ENCODE measurements at places on chromosomes 7 and 10.
A peak's percentile ranks its signal among the peaks of the same experiment; 100 is the strongest.

GRCh38 chr7:73827567-73828106 lies 3.2 kb upstream of the CLDN4 start:
- DNase-seq, result no peak

DNA sequence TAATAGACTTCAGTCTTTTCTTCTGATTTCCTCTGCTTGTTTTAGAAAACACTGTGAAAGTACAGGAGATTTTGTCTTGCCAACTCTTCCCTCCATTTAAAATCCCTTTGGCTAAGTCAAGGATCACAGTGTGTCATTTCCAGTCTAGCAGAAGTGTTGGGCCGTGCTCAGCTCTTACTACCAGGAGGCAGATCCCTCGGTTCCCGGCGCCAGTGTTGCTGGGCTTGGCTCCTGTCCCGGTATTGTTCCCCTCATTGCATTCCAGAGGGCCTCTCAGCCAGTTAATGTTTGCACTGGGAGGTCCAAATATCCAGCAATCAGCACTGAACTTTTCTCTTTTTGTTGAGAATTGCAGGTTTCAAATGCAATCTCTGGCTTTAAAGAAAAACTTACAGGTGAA lies 612.1 kb upstream of the MGMT start:
- DNase-seq, result peak; percentile 84

- DNase-seq, result no peak
Observed at GRCh38 chr10:5891009-5891408, 966 bp downstream of the FBH1 start.

DNA sequence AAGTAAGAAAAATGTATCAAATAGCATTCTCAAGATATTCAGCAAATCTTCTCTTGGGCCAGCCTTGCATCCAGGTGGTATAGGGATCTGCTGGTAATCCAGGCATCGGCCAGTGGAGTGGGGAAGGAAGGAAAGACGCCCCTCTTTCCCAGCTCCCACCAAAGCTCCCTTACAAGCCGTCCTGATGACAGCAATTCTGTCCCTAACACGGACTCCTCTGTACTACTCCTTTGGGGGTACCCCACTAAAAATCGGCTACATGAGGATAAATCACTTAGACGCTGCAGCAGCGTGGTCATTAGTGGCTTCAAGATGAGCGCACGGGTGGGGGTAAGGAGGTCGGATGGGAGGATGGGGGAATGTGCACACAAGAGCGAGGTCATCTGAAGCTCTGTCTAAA lies 24.7 kb upstream of the NUB1 start:
- no peak for DNase-seq

DNA sequence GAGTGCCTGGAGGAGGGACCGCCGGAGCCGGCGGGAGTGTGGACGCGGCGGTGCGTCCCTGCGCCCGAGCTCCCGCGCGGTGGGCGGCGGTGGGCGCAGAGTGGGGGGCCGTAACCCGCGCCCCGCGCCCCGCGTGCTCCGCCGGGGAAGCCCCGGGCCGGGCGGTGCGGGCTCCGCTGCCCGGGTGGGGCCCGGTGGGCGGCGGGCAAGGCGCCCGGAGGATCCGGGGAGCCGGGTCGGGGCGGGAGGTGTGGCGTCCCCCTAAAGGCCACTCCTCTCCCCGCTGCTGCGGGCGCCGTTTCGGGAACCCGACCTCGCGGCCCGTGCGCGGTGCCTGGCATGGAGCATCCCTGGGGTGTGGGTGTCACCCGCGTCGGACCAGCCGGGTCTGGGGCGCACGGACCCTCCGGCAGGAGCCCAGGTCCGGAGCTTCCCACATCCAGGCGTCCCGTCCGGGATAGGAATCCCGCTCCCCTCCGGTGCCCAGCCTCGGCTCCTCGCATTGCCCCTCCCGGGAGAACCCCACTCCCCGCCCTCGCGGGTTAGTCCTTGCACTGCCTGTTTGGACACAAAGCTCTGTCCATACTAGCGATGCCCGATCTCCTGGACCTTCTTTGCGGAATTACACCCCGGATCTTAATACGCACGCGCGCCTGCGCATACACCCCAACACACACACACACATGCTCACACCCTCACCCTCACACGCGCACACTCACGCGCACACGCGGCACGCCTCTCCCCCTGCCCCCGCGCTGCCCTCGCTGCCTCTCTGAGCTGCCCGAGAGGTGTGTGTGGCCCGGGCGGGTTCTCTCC lies 723 bp downstream of the MTURN start:
- peak; percentile 74 for DNase-seq

DNA sequence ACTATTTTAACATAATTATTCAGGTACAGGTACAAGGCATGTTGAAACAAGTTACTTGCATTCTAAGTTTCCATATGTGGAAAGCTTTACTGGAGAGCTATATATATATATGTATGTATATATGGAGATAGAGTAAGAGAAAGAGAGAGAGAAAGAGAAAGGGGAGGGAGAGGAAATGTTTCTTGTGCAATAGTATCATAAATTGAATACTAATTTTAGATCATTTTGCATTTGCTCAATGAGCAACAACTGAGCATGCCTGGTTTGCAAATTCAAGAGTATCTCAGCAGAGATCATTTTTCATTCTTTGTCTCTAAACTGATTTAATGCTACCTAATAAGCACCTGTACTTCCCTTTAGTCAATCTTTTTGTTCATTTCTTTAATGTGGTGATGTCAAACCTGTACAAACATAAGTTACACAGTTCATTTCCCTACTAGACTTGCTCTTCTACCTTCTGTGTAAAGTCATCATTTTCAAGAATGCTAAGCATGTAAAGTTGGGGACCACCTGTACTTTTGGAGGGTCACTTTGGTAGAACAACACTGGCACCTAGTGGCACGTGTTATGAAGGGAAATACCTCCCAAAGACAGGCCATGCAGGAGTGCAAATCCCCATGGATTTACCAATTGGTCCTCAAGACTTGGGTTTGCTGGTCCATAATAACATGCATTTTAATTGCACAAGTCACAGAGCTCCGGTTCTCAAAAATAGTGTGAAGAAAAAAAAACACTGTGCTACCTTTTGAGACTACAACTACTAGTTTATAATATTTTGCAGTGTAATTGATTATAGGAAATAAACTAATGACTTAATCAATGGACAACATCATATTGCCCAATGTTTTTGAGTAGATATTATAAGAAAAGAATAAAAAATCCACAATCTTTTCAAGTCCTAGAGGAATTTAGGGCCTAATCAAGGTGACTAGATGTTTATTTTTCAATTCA lies 431.2 kb upstream of the IGFBP3 start:
- peak; percentile 39 for DNase-seq

All from midbrain (tissue), 1 donor.